ENCODE measurements at places on chromosomes 13 and 19.
A peak's percentile ranks its signal among the peaks of the same experiment; 100 is the strongest.

GRCh38 chr13:74966275-74966674 is 515.7 kb downstream of the TBC1D4 start:
- DNase-seq = no peak

DNA sequence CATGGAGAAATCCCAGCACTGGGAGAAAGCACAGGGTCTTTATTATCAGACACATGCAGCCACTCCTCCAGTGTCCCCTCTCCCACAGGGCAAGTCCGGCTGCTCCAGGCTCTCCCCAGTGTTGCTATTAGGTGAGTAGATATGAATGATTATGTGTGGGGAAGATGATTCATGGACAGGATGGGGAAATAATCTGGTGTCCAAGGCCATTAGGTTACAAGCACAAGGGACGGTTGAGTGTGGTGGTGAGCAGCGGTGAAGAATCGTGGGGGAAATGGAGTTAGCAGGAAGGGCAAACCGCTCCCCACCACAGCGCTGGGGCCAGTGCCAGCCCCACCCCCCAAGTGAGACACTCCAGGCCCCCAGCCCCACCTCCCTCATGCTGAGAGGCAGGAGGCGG is 19.0 kb downstream of the CD177 start:
- DNase-seq = no peak

- no peak for DNase-seq
Measured at GRCh38 chr13:37361608-37362007, 237.0 kb downstream of the POSTN start.

DNA sequence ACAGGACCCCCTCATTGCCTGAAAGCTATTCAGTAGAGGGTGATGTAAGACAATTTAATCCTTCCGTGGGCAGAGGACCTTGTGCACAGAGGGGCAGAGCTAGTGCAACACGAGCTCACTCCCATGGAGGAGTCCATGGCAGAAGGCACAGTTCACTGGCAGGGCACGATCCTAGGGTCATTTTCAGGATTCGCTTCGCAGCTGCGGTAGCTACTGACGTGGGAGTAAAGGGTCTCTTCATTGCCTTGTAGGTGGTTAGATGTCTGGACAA is 207.8 kb downstream of the FOXO1 start:
- no peak for DNase-seq

DNA sequence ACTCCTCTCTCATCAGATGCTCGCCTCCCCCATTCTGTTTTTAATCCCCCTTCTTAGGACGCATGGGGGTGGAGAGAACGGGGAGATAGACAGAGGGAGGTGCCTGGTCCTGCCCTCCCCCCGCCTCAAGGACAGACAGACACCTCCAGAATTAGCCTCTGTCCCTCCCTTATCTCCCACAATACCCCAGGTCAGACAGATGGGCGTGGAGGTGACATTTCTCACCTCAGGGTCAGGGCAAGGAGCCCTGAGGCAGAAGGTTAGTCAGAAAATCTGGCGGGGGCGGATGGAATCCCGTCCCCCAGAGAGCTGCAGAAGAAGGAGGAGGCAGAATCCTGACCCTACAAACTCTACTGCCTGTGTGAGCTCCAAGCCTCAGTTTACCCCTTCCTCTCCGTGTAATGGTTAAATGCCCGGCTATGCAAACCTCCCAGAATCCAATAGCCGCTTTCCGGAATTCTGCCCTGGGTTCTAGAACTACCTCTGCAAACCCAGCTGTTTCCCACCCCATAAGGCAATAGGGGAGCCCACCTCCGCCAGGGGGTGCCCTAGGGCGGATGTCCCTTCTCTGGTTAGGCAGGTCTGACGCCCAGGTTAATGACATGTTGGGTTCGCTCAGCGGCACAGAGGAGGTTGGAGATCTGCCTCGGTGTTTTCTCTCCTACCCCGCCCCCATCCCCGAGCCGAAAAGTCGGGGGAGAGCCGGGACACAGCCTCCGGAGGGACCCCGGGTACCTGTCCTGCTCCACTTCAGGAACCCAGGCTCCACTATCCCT is 900 bp downstream of the PPP1R13L start:
- peak; percentile 78 for DNase-seq

DNA sequence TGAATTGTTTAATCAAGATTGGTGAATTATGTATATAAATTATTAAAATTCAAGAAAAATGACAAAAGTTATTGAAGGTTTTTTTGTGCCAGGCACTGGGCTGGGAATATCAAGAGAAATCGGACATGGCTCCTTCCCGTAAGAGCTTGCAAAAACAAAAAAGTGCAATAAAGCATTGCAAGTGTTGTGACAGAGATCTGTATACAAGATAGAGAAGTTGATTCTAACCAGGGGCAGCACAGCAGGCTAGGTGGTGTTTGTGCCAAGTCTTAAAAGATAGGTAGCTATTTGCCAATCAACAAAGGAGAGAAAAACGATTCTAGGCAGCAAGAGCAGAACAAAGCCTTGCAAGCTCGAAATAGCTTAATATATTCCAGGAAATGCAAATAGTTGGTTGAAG is 123.7 kb upstream of the WASF3 start:
- DNase-seq = no peak

GRCh38 chr13:94709001-94709834 is 3.1 kb downstream of the SOX21 start:
- no peak for DNase-seq

DNA sequence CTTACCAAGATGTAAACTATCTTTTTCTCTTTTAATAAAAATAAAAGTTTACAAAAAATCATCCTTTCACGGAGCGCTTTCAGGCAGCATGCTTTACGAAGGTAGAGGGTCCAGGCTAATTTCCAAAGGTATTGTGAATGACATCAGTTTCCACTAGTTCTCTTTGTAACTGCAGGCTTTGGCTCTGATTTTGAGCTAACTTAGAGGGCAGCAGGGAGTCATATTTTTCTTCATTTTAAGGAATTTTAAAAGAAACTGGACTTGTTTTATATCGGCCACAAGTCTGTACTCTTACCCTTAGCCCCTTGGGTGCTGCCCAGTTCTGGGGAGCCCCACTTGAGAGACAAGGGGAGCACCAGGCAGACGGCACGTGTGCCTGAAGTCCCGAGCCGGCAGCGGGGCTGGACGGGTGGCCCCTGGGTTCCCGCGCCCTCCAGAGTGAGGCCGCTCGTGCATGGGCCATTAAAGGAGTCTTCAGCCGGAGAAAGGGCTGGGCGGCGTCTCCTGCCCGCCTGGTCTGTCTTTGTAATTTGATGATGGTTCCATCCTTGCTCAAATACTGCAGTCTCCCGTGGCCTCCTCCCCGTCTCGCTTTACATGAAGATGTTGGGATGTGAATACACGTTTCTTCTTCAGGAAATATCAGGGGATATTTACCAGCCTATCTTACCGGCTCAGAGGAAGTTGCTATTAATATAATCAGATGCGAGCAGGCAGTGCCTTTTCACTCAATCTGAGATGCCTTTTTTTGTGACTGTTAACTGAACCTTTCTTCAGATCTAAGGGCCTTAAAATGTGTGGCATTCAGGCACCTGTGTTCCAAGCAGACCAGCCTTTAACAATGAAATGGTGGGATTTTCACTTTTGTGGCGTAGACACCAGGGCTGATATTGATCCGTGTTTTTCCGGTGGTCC is 67.4 kb downstream of the GGACT start:
- DNase-seq = peak; percentile 81

GRCh38 chr13:49497272-49497671 is 1.5 kb downstream of the PHF11 start:
- DNase-seq = no peak

DNA sequence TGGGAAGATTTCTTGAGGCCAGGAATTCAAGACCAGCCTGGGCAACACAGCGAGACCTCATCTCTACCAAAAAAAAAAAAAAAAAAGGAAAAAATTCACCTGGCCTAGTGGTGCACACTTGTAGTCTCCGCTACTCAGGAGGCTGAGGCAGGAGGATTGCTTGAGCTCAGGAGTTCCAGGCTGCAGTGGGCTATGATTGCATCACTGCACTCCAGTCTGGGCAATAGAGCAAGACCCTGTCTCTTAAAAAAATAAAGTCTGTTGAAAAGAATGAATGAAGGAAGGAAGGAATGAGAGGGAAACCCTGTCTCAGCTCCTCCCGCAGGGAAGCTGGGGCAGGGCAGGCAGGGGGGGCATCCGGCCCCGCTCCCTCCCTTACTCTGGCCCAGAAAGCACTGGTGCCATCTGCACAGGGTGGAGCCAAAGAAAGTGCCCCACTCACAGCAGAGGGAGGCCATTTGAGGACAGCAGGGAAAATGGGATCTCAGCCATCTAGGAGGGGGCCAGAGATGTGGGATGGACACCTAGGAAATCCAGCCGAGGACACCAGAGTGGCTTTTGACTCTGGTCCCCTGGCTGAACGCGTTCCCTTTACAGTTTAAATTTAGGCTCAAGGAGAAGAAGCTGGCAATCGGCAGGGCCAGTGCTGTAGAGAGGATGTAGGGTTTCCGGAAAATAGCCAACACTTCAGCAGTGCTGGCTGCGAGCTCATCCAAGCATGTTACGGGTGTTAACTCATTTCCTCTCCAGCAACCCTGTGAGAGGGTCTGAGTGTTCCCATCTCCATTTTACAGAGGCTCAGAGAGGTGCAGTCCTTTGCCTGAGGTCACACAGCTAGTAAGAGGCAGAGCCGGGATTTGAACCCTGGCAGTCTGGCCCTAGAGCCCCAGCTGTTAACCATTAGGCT is 3.6 kb upstream of the HPN start:
- no peak for DNase-seq

DNA sequence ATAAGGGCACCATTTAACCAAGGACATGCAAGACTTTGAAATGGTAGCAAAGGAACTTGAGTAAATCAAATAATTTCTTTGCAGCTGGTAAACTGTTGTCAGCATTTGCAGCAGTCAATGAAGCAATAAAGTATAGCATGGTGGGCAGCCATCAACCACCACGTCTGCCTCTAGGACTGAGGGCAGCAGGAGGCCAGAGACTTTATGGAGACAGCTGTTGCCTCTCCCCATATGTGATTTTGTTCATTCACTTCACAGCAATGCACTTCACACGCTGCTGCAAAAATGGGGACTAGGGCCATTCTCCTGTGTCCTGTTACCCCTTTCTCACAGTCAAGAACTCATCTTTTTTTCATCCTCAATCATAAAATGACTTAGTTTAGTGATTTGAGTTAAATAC is 51.3 kb upstream of the PCDH9 start:
- DNase-seq = no peak

- peak; percentile 43 for DNase-seq
Measured at GRCh38 chr13:50910485-50910805, 854 bp downstream of the RNASEH2B start.

GRCh38 chr19:4278010-4278409 is 1.1 kb upstream of the SHD start:
- DNase-seq = no peak

DNA sequence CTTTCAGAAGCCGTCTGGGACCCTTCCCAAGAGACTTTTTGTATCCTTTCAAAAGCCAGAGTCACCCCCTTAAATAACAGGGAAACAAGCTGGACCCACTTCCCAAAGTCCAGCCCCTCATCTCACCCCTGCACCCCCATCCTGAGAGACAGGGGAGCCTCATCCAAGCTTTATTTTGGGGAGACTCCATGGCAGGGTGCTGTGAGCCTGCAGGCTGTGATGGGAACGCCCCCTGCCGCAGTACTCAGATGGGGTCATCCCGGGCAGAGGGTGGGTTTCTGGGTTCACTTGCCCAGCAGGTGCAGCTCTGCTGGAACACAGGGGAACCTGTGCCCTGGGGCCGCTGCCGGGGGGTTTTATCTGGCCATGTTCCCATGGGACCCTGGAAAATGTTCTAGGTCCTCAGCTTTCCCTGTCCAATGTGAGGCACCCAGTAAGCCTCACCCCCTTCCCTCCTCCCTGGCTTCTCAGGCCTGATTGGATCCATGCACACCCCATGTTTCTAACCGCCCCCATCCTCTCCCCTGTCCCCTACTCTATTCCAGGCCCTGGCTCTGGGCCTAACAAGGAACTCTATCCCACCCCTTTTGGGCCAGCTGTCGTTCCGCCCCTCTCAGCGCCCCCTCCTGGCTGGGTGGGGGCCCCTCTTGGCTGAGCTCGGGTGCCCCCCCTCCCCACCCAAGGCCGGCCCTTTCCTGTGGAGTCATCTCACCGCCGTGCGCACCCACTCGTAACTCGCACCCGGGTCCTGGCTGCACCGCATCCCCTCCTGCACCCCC is 1.0 kb downstream of the HIF3A start:
- DNase-seq = no peak

- DNase-seq = no peak
Measured at GRCh38 chr13:113905018-113905417, 41.1 kb upstream of the GAS6 start.

GRCh38 chr19:33662391-33663092 is 40.8 kb downstream of the CHST8 start:
- no peak for DNase-seq

GRCh38 chr13:72505376-72505775 is 222.1 kb downstream of the MZT1 start:
- no peak for DNase-seq

GRCh38 chr19:33459222-33460090 is 62.1 kb downstream of the PEPD start:
- DNase-seq = no peak

DNA sequence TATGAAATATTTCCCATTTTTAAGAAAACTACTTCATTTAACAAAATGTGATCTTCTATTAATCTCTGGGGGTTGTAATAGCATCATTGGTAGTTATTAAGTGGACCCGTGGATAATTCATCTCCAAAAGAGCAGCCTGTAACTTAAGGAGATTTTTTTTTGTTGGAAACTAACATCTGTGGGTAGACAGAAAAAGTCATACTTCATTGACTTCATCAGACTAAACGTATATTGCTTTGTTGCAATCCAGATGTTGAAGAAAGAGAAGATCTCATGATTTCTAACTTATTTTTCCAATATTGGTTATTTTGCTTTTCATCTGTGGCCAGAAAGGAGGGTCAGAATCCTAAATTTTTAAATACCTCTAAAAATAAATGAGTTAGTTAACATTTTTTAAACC is 296.5 kb upstream of the MIR17HG start:
- DNase-seq = no peak

DNA sequence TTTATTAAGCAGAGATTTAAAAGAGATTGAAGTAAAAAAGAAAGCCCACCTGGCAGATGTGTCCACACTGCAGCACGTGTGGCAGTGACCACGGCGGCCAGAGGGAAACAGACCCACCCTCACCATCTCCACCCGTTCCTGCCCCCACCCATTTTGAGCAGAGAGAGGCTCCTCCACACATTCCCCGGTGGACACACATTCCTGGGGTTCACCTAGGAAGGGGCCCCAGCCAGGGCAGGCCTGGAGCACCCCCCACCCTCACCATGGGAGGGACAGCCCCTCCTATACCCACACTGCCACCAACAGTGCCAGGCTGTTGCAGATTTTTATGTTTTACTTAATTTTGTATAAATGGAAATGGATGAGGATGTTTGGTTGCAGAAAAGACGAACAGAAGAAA is 54.9 kb downstream of the SLC7A9 start:
- no peak for DNase-seq

GRCh38 chr19:661427-662196 is 1.4 kb downstream of the RNF126 start:
- no peak for DNase-seq

GRCh38 chr13:96172066-96172465 is 82.2 kb downstream of the HS6ST3 start:
- no peak for DNase-seq

GRCh38 chr19:49676784-49677230 is 264 bp upstream of the PRMT1 start:
- peak; percentile 87 for DNase-seq
